ENCODE measurements at places on chromosomes 4 and X.

- DNase-seq = no peak
These were observed 1043.1 kb upstream of the PABPC4L start for GRCh38 chr4:135244696-135245095.

GRCh38 chr4:90095000-90095399 lies 32.2 kb upstream of the CCSER1 start:
- no peak for DNase-seq

- DNase-seq = no peak
These were observed 22.9 kb upstream of the SOWAHD start for GRCh38 chrX:119735467-119735866.

GRCh38 chrX:21930986-21931385 lies 9.5 kb upstream of the SMS start:
- no peak for DNase-seq

DNA sequence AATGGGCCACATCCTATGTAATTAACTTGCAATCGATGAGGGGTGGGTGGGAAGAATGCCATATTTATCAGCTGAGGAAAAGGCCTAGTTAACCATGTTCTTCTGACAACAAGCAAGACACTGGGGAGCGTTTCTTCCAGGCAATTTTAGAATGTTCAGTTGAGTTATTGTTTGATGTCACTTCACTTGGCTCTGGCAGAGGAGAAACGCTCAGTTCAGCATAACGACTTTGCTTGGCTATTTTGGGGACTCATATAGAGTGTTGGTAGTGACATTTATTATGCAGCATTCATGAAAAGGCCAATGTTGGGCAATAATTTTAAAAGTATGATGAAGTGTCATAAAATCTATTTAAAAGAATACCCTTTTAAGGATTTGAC lies 648 bp downstream of the SYNPO2 start:
- no peak for DNase-seq

GRCh38 chr4:99430106-99430505 lies 5.0 kb downstream of the ADH7 start:
- DNase-seq = no peak

Data from activated T-cell treated with anti-CD3 and anti-CD28 coated beads, Interleukin-2, amount 50 U/mL, for 1 hour (primary cell).